ENCODE measurements at places on chromosomes 2 and 18. TPM values are rescaled to one million over a fixed set of nuclear protein-coding genes. Genes with fewer than 3 reads are reported as not detected.

The RUFY4 gene
- 0.68 TPM for total RNA-seq

The WDR12 gene
- 18.6 TPM for total RNA-seq

The SMYD5 gene
- 16.2 TPM for total RNA-seq

The EMILIN2 gene
- total RNA-seq: 22.6 TPM

The CHRNG gene
- not detected for total RNA-seq

The ST6GAL2 gene
- total RNA-seq: 71.1 TPM

The MDH1B gene
- total RNA-seq: not detected

DNA sequence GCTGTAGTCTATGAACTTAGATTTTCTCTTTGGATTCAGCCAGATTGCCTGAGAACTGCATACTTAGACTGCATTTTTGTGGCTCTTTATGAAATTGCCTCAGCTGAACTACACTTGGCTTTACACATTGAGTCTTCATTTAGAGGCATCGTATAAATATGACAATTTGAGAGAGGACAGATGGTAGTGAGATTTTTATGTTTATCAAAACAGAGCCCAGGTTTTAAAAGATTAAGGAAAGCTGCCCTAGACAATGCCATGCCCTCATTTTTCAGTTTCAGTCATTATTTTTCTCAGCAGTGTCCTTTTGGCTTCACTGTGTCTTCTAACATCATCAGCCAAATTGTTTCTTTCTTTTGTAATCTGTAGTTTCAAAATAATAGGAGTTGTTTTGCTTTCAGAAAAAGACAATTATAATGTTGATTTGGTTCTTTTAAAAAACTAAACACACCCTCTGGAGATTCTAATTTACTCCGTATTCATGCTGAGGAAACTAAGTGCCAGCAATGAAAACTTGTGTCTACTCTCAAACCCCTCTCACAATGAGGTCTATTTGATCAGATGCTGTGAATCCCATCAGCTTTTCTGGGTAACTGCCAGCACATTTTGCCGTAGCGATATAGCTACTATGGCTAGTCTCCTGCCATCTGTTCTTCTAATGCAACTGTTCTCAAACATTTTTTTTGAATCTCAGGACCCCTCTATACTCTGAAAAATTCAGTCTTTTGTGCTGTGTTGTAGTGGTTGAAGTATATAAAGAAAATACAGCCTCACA, 46.2 kb downstream of the TWSG1 start:
- H3K27me3 ChIP-seq: no peaks in the 10 kb centered on the region
- no peak overlapping the region for H3K4me3 ChIP-seq
- no peaks in the 10 kb centered on the region for H3K36me3 ChIP-seq
- no peak for DNase-seq
- H3K4me1 ChIP-seq: no peaks in the 10 kb centered on the region

GRCh38 chr2:28321426-28321825, 71.2 kb upstream of the FOSL2 start:
- DNase-seq: no peak
- no peaks in the 10 kb centered on the region for H3K36me3 ChIP-seq
- H3K27ac ChIP-seq: peak overlapping the region; percentile 39
- no peak overlapping the region for H3K4me3 ChIP-seq

DNA sequence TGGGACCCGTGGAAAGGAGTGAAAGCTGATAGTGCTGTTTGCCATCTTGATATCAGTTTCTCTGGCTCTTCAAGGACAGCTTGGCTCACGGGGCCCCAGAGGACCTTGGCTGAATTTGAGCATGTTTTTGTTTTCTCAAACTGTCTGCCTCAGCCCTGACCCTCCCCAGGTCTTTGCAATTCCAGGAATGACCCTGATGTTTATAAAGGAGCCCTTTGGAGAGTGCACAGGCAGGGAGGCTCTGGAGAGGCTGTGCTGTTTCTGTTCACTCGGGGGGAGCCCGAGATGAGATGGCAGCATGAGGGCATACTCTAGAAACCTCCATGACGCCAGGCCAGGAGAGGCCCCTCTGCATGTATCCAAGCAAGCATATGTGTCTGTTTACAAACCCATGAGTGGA, 16.4 kb downstream of the IGFBP2 start:
- H3K4me3 ChIP-seq: no peak overlapping the region
- no peak for DNase-seq
- peaks cover 45% of the 10 kb centered on the region for H3K4me1 ChIP-seq
- H3K36me3 ChIP-seq: no peaks in the 10 kb centered on the region
- H3K27ac ChIP-seq: peak overlapping the region; percentile 71
- H3K27me3 ChIP-seq: no peaks in the 10 kb centered on the region

GRCh38 chr2:32863803-32864202, 83.0 kb upstream of the LTBP1 start:
- no peak overlapping the region for H3K4me3 ChIP-seq
- peaks cover 5% of the 10 kb centered on the region for H3K4me1 ChIP-seq
- no peak for DNase-seq
- H3K36me3 ChIP-seq: no peaks in the 10 kb centered on the region
- no peaks in the 10 kb centered on the region for H3K27me3 ChIP-seq
- no peak overlapping the region for H3K27ac ChIP-seq

- H3K27me3 ChIP-seq: no peaks in the 10 kb centered on the region
- no peaks in the 10 kb centered on the region for H3K36me3 ChIP-seq
- no peaks in the 10 kb centered on the region for H3K4me1 ChIP-seq
- no peak for DNase-seq
- H3K4me3 ChIP-seq: no peak overlapping the region
- no peak overlapping the region for H3K27ac ChIP-seq
Observed at GRCh38 chr18:49645196-49645595, 83.3 kb downstream of the LIPG start.

GRCh38 chr2:236947294-236947693, 138.4 kb upstream of the COPS8 start:
- H3K36me3 ChIP-seq: no peaks in the 10 kb centered on the region
- no peak for DNase-seq
- no peaks in the 10 kb centered on the region for H3K27me3 ChIP-seq
- H3K27ac ChIP-seq: no peak overlapping the region

DNA sequence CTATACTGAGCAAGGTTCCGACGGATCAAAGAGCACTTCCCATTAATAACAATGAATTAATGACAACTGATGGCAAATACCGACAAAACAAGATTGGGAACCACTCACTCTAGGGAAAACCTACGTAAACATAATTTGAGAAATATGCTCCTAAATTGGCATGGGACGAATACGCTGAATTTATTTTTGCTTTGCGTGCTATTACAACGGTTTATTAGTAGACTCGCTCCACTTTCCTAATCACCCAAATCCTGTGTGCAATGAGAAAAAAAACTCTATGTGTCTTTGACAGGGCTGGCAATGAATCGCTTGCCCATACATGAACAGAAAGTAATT, 536 bp upstream of the SLC25A12 start:
- no peak for DNase-seq
- no peaks in the 10 kb centered on the region for H3K27me3 ChIP-seq
- peak overlapping the region; percentile 67 for H3K27ac ChIP-seq
- H3K4me1 ChIP-seq: peaks cover 13% of the 10 kb centered on the region

- H3K36me3 ChIP-seq: no peaks in the 10 kb centered on the region
- no peak overlapping the region for H3K27ac ChIP-seq
- no peaks in the 10 kb centered on the region for H3K4me1 ChIP-seq
- H3K27me3 ChIP-seq: no peaks in the 10 kb centered on the region
Observed at GRCh38 chr18:2237706-2238105, 333.6 kb downstream of the METTL4 start.

DNA sequence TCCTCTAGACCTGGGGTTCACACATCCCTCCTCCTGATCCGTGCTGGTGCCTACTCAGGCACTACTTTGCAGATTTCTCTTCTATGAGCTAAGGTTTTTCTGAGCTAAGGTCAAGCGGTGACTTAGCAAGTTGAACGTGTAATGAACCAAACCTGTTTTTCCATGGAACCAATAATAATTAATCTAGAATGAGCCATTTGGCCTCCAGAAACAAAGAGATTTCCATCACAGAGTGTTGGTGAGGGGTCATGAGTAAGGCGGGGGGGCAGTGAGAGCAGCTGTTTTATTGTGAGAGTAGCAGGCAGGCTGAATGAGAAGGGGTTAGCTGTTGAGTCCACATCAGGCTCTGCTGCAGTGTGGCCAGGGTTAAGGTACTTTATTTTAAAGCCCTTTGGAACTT, 112.0 kb upstream of the FOSL2 start:
- H3K4me3 ChIP-seq: no peak overlapping the region
- H3K4me1 ChIP-seq: peaks cover 15% of the 10 kb centered on the region
- no peaks in the 10 kb centered on the region for H3K27me3 ChIP-seq
- no peak overlapping the region for H3K27ac ChIP-seq

GRCh38 chr18:23908827-23909226, 105.7 kb upstream of the TTC39C start:
- no peaks in the 10 kb centered on the region for H3K36me3 ChIP-seq
- no peak overlapping the region for H3K4me3 ChIP-seq
- no peak overlapping the region for H3K27ac ChIP-seq
- DNase-seq: no peak
- no peaks in the 10 kb centered on the region for H3K4me1 ChIP-seq

DNA sequence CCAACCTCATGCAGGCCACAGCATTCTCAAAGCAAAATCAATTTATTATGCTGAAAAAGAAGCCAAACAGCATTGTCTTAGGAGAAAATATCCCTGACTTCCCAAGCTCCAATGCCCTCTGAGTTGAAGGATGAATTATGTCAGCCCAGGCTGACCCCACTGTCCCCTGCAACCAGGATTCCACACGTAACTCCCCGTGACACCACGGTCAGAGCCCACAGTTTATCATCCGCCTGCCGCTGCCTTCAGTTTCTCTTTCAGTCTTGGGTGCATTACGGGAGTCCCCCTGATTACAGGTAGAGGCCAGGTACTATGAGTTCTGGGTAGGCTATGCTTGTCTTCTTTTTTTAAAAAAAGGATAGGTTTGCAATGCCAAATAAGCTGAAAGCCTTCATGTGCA, 244.2 kb downstream of the MYT1L start:
- no peak overlapping the region for H3K27ac ChIP-seq

DNA sequence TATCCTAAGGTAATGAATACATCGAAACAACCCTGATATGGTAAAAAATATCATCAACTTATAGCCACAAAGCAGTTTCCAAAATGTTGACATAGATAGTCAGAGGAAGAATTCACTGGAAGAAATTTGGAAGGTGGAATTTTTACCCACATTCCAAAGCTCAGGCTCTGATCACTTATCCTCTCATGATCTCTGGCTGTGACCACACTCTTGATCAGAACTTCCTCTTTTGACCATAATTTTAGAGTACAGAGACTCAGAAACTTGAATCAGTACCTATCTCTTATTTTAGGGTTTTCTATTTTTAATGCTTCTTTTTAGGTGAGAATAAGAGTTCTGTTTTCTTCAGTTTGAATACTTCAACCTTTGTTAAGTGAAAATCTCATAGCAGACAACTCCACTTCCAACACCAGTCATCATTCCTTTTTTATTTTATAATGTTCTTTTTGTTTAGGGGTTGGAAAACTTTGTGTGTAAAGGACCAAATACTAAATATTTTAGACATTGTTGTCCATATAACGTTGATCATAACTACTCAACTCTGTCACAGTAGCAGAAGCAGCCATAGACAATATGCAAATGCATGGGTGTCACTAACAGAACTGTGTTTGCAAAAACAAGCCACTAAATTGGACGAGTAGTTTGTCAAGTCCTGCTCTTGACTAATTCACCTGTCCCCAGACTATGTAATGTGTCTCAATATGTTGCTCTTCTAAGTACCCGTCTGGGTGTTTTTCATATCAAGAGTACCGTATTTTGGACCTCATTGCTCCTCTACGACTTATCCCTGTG, 891.6 kb upstream of the CRIM1 start:
- no peak overlapping the region for H3K27ac ChIP-seq
- H3K4me3 ChIP-seq: no peak overlapping the region
- H3K4me1 ChIP-seq: no peaks in the 10 kb centered on the region
- H3K27me3 ChIP-seq: no peaks in the 10 kb centered on the region
- no peaks in the 10 kb centered on the region for H3K36me3 ChIP-seq
- no peak for DNase-seq

Measured in thoracic aorta (tissue), 2 donors.